ENCODE measurements at places on chromosomes 12 and 14.

- H3K27me3 ChIP-seq, result no peaks in the 10 kb centered on the region
- no peaks in the 10 kb centered on the region for H3K4me1 ChIP-seq
- DNase-seq, result no peak
- no peak overlapping the region for H3K27ac ChIP-seq
Measured at GRCh38 chr14:46480817-46481216, 170.8 kb downstream of the RPL10L start.

GRCh38 chr14:73785336-73785833, 66.2 kb upstream of the PTGR2 start:
- peak overlapping the region; percentile 66 for H3K27ac ChIP-seq
- no peaks in the 10 kb centered on the region for H3K27me3 ChIP-seq
- no peak for DNase-seq
- peak overlapping the region; percentile 73 for H3K4me3 ChIP-seq

GRCh38 chr12:110123919-110124268, 263 bp upstream of the IFT81 start:
- H3K4me3 ChIP-seq, result no peak overlapping the region
- DNase-seq, result no peak
- H3K4me1 ChIP-seq, result peaks cover 6% of the 10 kb centered on the region

DNA sequence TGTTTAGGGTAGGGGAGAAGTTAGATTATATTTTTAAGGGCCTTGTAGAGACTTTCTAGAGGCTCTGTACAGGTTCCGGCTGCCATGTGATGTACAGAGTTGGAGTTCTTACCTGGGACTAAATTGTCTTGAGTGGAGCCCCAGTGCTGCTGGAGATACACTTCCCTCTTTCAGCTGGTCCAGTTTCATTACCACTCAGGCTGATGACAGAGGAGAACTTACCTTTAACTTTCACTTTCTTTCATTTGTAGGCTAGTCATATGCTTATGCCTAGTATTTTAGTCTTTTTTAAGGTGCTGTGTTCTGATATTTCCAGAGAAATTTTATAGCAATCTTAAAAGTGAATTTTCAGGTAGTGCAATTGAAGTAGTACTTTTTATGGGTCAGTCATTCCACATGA, 117.3 kb downstream of the ERC1 start:
- H3K27me3 ChIP-seq, result no peaks in the 10 kb centered on the region
- H3K36me3 ChIP-seq, result peaks cover 3% of the 10 kb centered on the region
- no peak overlapping the region for H3K27ac ChIP-seq
- H3K4me1 ChIP-seq, result no peaks in the 10 kb centered on the region

DNA sequence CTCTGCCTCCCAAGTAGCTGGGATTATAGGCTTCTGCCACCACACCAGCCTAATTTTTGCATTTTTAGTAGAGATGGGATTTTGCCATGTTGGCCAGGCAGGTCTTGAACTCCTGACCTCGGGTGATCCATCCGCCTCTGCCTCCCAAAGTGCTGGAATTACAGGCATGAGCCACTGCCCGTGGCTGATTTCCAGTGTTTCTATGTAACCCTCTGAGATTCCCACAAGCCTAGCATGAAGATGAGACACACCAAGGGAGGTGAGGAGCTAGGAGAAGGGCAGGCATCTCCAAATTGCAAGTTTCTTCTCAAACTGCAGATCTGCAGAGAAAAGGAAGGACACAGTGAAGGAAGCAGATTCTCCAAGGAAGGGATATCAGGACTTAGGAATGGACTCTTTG, 125.0 kb downstream of the CACNA1C start:
- no peaks in the 10 kb centered on the region for H3K4me1 ChIP-seq
- DNase-seq, result no peak
- no peaks in the 10 kb centered on the region for H3K36me3 ChIP-seq
- no peak overlapping the region for H3K27ac ChIP-seq

GRCh38 chr14:31842899-31843298, 234.2 kb upstream of the ARHGAP5 start:
- H3K4me3 ChIP-seq, result no peak overlapping the region
- H3K4me1 ChIP-seq, result no peaks in the 10 kb centered on the region
- H3K27me3 ChIP-seq, result no peaks in the 10 kb centered on the region
- H3K36me3 ChIP-seq, result no peaks in the 10 kb centered on the region
- no peak overlapping the region for H3K27ac ChIP-seq

All from CD8-positive, alpha-beta memory T cell (primary cell).